ENCODE measurements at places on chromosomes 1 and 21. TPM values are rescaled to one million over a fixed set of nuclear protein-coding genes. Genes with fewer than 3 reads are reported as not detected.
A peak's percentile ranks its signal among the peaks of the same experiment; 100 is the strongest.

DNA sequence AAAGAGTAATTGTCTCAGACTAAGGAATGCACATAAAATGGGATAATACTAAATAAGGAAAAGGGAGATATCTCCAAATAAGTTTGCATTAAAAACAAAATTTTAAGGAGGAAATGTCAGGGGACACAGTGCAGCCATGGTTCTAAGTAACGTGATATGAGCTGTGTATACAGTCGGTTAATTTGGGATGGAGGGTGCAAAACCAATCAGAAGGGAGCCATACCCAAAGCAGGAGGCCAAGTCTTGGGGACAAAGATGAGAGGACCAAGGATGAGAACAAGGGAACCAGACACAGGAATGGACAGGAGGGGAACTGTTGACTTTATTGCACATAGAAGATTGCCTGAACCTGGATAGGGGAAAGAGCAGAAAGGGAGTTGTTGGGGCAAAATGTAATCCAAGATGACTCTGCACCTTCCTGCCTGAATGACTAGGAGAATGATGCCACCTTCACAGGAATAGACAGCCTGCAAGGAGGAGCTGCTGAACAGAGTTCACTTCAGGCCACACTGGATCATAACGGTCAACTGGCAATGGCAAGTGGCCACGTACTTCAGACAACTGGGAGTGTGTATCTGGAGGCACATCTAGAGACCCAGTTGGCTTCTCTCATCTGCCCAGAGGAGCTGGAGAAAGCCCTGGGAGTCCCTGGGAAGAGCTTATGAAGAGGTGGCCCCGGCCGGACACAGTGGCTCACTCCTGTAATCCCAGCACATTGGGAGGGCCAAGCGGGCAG lies 22.0 kb upstream of the BOLA1 start:
- DNase-seq: no peak
- no peaks in the 10 kb centered on the region for H3K36me3 ChIP-seq
- no peaks in the 10 kb centered on the region for H3K27me3 ChIP-seq

DNA sequence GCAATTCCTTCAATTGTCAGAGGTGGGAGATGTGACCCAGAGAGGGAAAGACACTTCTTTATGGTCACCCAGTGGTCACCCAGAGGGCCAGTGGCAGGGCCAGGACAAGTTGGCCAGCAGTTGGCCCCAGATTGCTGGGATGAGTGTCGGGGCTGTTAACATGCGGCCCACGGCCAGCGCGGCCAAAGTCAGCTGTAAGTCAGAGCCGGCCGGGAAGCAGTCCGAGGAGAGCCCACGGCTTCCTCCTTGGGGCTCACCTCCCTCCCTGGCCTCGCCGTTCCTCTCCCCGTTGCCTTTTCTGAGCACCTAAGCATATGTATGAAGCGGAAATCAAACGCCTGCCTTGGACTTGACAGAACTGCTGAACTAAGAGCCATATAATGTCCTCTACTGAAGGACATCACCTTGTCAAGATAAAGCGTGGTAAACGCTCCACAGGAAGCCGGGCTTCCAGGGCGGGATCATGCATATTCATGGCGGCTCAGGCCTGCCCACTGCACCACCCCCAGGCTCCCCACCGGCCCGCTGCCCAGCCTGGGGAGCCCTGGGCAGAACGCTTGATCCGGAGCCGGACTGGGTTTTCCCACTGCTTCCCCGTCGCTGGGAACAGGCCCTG lies 245.4 kb upstream of the POU3F1 start:
- peaks cover 35% of the 10 kb centered on the region for H3K27me3 ChIP-seq
- no peak overlapping the region for H3K4me3 ChIP-seq
- H3K36me3 ChIP-seq: no peaks in the 10 kb centered on the region

DNA sequence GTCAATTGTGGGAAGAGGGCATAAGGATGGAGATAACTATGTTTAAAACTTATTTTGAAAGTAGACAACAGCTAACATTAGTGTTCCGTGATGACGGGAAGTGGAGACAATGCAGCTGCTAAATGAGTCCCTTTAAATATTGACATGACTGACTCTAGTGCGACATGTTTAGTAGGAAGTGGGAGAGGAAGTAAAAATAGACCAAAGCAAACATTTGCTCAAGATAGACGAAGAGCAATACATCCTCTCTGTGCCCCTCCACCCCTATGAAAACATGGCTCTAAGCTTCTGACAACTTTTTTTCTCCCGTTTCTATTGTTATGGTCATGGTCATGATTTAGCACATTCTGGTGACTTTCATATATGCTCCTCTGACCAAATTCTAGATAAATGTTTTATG lies 60.0 kb upstream of the HMCN1 start:
- H3K27me3 ChIP-seq: no peaks in the 10 kb centered on the region
- H3K4me1 ChIP-seq: peaks cover 29% of the 10 kb centered on the region
- no peak for DNase-seq
- H3K27ac ChIP-seq: peak overlapping the region; percentile 8

GRCh38 chr1:205809469-205809868 lies 3.5 kb downstream of the SLC41A1 start:
- peaks cover 4% of the 10 kb centered on the region for H3K36me3 ChIP-seq
- H3K4me3 ChIP-seq: peak overlapping the region; percentile 44
- peak overlapping the region; percentile 76 for H3K27ac ChIP-seq
- peaks cover 72% of the 10 kb centered on the region for H3K4me1 ChIP-seq
- DNase-seq: no peak

- no peak overlapping the region for H3K4me3 ChIP-seq
- no peaks in the 10 kb centered on the region for H3K27me3 ChIP-seq
- H3K27ac ChIP-seq: no peak overlapping the region
- no peaks in the 10 kb centered on the region for H3K36me3 ChIP-seq
- DNase-seq: no peak
- H3K4me1 ChIP-seq: peaks cover 7% of the 10 kb centered on the region
Measured at GRCh38 chr1:42979036-42979430, 20.4 kb upstream of the SLC2A1 start.

- H3K36me3 ChIP-seq: peaks cover 5% of the 10 kb centered on the region
- DNase-seq: no peak
- H3K27me3 ChIP-seq: peaks cover 1% of the 10 kb centered on the region
- H3K4me3 ChIP-seq: peak overlapping the region; percentile 96
- peaks cover 68% of the 10 kb centered on the region for H3K4me1 ChIP-seq
Measured at GRCh38 chr1:24965571-24965930, 35.5 kb upstream of the RUNX3 start.

DNA sequence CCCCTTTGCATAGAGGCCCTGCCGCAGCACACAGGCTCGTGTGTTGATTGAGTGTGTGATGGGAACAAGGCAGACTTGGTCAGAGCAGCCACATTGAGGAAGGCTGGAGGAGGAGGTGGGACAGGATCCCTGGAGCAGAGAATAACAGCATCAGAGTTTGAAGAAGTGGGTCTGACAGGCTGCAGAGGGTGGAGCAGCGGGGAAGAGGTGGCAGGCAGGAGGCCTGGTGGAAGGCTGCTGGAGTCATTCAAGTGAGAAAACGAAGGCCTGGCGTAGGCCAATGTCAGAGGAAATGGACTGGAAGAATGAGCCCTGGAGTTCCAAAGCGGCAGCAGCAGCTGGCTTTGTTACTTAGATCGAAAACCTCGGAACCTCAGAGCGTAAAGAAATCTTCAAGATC lies 115.0 kb upstream of the GRIK3 start:
- DNase-seq: no peak
- H3K27me3 ChIP-seq: peaks cover 40% of the 10 kb centered on the region
- H3K4me1 ChIP-seq: no peaks in the 10 kb centered on the region

GRCh38 chr1:234878288-234878687 lies 250.3 kb downstream of the TOMM20 start:
- peaks cover 63% of the 10 kb centered on the region for H3K4me1 ChIP-seq
- peak; percentile 49 for DNase-seq
- no peaks in the 10 kb centered on the region for H3K36me3 ChIP-seq
- no peak overlapping the region for H3K27ac ChIP-seq
- no peaks in the 10 kb centered on the region for H3K27me3 ChIP-seq

DNA sequence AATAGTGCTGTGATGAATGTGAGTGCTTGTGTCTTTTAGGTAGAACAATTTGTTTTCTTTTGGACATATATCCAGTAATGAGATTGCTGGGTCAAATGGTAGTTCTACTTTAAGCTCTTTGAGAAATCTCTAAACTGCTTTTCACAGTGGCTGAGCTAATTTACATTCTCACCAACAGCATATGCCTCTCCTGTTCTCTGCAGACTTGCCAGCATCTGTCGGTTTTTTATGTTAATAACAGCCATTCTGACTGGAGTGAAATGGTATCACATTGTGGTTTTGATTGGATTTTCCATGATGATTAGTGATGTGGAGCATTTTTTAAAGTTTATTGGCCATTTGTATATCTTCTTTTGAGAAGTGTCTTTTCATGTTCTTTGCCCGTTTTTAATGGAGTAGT lies 647.3 kb upstream of the ADAMTS5 start:
- no peak for DNase-seq
- H3K27ac ChIP-seq: no peak overlapping the region
- H3K36me3 ChIP-seq: peaks cover 7% of the 10 kb centered on the region
- H3K4me1 ChIP-seq: no peaks in the 10 kb centered on the region

DNA sequence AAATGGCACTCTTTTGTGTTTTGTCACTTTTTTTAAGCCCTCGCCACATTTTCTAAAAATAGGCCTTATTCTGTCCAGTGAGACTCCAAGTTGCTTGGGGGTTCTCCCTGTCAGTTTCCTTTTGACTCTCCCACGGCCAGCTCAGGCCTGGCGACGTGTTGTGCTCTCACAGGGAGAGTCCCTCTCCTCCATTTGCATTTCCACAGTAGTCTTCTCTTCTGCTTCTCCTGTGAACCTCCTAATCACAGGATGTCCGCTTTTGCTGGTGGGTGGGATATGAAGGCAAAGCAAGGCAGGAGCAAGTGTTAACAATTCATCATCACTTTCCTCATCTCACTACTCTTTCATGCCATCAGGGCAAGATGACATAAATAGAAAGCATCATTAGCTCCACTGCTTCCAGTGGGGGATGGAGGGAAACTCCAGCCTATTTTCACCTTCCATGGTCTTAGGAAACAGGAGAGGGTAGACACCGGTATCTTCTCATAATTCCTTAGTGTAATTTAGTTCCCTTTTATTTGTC lies 99.8 kb downstream of the INTS7 start:
- peak overlapping the region; percentile 55 for H3K27ac ChIP-seq
- H3K4me1 ChIP-seq: peaks cover 61% of the 10 kb centered on the region
- no peaks in the 10 kb centered on the region for H3K36me3 ChIP-seq
- no peaks in the 10 kb centered on the region for H3K27me3 ChIP-seq
- H3K4me3 ChIP-seq: peak overlapping the region; percentile 62
- peak; percentile 93 for DNase-seq

- no peaks in the 10 kb centered on the region for H3K4me1 ChIP-seq
- DNase-seq: no peak
- H3K27me3 ChIP-seq: peaks cover 32% of the 10 kb centered on the region
- no peak overlapping the region for H3K27ac ChIP-seq
Measured at GRCh38 chr1:10838541-10838940, 42.1 kb upstream of the CASZ1 start.

GRCh38 chr1:100353988-100354387 lies 1.7 kb downstream of the CDC14A start:
- peaks cover 9% of the 10 kb centered on the region for H3K36me3 ChIP-seq
- H3K27me3 ChIP-seq: no peaks in the 10 kb centered on the region
- peaks cover 49% of the 10 kb centered on the region for H3K4me1 ChIP-seq
- DNase-seq: no peak

DNA sequence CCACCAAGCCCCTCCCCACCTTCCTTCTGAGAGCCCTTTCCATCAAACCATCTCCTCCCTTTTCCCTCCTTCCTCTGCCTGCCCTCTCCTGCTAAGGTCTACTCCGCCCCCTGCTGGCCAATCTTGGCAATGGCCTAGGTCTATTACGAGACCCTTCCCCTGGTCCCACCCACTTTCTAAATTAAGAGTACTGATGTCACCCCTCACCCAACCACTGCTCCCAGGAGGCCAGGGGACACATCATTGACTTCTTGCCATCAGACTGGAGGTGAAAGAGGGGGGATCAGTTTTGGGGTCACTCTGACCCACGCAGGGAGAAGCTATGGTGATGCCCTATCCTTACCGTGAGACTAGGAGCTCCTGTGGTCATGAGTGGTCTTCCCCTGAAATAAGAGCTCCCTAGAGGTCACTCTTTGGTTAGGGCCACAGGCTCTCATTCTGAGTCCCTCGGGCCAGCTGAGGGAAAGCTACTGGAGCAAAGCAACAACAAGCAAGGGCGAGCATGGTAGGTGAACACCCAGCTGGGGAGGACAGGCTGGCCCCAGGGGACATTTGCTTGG lies 34.6 kb upstream of the S100A7 start:
- DNase-seq: peak; percentile 71
- H3K27ac ChIP-seq: no peak overlapping the region
- no peak overlapping the region for H3K4me3 ChIP-seq
- H3K27me3 ChIP-seq: peaks cover 36% of the 10 kb centered on the region
- no peaks in the 10 kb centered on the region for H3K36me3 ChIP-seq

DNA sequence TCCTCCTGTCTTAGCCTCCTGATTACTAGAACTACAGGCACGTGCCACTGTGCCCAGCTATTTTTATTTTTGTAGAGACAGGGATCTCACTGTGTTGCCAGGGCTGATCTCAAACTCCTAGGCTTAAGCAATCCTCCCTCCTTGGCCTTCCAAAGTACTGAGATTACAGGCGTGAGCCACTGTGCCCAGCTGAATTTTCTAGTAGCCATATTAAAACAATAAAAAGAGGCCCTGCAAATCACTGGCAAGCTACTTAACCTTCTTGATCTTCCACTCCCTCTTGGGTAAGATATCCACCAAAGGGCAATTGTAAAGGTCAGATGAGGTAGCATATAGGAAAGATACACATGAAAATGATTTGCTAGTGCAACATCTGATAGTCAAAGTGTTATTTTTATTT lies 65.6 kb upstream of the SRSF10 start:
- no peak overlapping the region for H3K27ac ChIP-seq
- H3K27me3 ChIP-seq: no peaks in the 10 kb centered on the region
- no peaks in the 10 kb centered on the region for H3K4me1 ChIP-seq
- H3K36me3 ChIP-seq: no peaks in the 10 kb centered on the region
- DNase-seq: no peak

SLC30A2 gene
- not detected for total RNA-seq

CNKSR1 gene
- total RNA-seq: not detected

NLRP3 gene
- 3.5 TPM for total RNA-seq

OR2AK2 gene
- not detected for total RNA-seq

PTPN7 gene
- 312 TPM for total RNA-seq

SLC25A34 gene
- total RNA-seq: 0.88 TPM

PLA2G2F gene
- total RNA-seq: not detected

PROK1 gene
- not detected for total RNA-seq

CD1E gene
- total RNA-seq: not detected

Measured in natural killer cell treated with Interleukin-12 subunit alpha and Interleukin-12 subunit beta and Interleukin-15 and Interleukin-18, amount 100 ng/mL, for 72 hours (primary cell).